Activated CD4-positive, alpha-beta T cell treated with anti-CD3 and anti-CD28 coated beads for 36 hours (primary cell): ENCODE measurements at places on chromosomes 5 and 9. TPM values are rescaled to one million over a fixed set of nuclear protein-coding genes. Genes with fewer than 3 reads are reported as not detected.
A peak's percentile ranks its signal among the peaks of the same experiment; 100 is the strongest.

DNA sequence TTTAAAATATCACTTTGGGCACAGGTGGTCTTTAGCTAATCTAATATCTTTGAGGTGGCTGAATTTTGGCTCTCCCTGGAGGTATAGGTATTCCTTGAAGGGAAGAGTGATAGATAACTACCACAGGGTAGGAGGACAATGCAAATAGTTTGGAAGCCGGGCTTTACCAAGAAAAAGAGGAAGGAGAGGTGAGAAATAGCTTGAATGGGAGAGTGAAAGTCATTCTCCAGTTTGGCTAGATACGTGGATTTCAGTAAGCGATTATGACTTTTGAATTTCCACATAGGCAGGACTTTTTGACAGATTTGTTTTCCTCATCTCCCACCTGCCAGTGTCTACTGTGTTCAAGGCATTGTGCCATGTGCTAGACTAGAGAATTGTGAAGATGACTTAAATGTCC is 45.5 kb downstream of the RASA1 start:
- no peak for DNase-seq

The DNAJC25 gene
- 6.3 TPM for total RNA-seq

- DNase-seq: no peak
These were observed 9.1 kb upstream of the MSMP start for GRCh38 chr9:35763181-35763580.

- DNase-seq: no peak
These were observed 271.2 kb upstream of the TMEM161B start for GRCh38 chr5:88539693-88540365.

DNA sequence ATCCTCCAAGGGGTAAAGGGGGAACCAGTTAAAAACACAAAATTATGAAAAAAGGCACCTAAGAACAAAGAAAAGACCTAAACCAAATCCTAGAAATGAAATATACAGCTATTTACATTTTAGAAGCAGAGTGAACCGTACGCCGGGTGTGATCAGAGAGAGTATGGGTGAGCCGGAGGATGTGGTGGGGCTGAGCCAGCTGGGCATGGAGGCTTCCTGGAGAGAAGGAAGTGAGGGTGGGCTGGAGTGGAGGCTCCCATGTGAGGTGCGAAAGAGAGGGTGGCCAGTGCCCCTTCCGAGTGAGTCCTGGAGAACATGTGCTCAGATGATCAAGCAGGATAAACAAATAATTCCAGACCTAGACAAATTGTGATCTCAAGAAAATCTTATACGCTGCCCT is 111.6 kb downstream of the CACNA1B start:
- no peak for DNase-seq

- no peak for DNase-seq
These were observed 47.4 kb downstream of the ANKRD33B start for GRCh38 chr5:10611290-10611689.

DNA sequence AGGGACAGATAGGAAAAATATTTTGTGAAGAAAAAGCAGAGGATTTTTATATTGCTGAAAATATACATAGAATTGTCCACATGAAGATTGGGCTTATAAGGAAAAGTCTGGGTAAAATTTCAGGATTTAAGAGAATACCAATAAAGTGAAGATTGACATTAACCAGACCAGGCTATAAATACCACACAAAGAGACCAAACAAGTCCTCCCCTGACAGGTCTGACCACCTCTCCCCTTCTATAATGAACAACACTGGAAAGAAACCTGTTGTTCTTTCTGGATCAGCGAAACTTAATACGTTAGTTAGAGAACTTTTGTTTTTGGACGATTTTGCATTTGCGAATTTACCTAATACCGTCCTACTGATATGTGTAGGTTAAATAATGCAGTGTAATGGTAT is 138.3 kb downstream of the ISL1 start:
- DNase-seq: no peak

The MINAR2 gene
- not detected for total RNA-seq

DNA sequence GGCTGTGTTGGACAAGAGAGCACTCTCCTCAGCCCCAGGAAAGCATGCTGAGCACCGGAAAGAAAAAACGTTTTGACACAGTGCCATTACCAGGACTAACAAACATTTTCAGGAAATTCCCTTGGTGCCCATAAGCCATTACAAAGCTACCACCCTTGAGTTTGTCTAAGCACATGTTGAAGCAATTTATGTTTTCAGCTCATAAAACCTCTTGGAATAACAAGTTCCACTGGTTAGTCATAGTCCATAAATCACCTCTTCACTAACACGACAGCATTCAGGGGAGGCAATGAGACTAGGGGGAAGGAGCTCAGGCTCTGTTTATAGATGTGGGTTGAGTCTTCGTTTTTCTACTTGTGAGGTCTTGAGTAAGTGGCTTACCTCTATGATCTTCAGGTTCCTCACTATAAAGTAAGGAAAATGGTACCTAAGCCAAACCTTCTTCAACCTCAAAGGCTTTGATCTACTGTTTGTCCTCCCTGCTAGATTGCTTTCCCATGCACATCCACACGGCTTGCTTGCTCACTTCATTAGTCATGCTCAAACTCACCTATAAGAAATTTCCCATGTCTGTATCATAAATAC is 65.4 kb downstream of the DRD1 start:
- no peak for DNase-seq

- no peak for DNase-seq
These were observed 937 bp upstream of the HMGCR start for GRCh38 chr5:75335952-75336614.

DNA sequence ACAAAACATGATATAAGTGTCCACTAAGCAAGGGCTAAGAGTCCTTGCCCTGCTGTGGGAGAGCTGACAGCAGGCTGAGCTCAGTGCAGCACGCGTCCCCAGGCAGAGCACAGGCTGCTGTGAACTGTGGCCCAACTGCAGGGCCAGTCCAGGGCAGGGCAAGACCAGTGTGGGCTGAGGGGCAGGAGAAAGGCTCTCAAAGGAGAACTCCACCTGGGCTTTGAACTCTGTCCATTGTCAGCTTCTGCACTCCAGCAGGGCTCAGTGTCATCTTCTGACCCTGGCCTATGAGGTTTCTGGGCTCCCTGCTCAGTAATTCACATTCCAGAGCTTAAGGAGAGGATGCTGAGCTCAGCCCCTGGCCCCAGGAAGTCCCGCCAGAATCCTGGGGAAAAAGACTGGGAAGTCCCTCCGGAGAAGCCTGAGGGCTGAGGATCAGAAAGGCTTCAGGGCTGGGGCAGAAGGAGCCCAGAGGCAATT is 37.4 kb downstream of the LHFPL2 start:
- DNase-seq: no peak

- peak; percentile 35 for DNase-seq
These were observed 177.6 kb downstream of the DEPDC1B start for GRCh38 chr5:60522292-60522905.

GRCh38 chr9:101629636-101630035 is 34.9 kb upstream of the PPP3R2 start:
- DNase-seq: no peak

DNA sequence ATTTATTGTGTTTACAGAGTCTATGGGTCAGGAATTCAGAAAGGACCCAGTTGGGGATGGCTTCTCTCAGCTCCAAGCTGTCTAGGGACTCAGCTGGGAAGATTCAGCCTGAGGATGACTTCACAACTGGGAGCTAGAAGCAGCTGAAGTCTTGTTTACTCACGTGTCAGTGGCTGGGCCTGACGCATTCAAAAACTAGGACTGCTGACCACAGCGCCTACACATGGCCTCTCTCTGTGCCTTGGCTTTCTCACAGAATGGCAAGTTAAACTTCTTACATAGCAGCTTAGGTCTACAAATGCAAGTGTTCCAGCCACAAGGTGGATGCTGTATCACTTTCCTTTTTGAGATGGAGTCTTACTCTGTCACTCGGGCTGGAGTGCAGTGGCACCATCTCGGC is 16.3 kb upstream of the PPP2CA start:
- DNase-seq: no peak

GRCh38 chr5:71887680-71888079 is 168.6 kb downstream of the CARTPT start:
- peak; percentile 8 for DNase-seq

DNA sequence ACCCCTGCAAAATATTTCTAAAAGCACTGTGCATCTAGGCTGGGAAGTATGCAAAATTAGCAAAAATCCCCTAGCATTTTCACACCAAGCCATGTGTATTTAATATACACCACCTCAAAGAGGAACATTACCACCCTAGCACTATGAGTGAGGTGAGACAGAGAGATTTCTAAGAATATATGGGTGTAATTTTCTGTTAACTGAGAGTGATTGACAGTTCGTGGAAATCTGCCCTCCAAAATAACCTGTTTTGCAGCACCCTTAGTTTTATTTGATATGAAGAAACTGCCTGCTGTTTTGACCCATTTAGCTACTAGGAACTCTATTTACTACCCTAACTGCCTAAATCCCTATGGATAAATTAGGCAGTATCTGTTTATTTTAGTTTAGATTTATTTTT is 64.2 kb upstream of the CDKN2B start:
- no peak for DNase-seq

- DNase-seq: no peak
These were observed 55.2 kb downstream of the NEURL1B start for GRCh38 chr5:172696171-172696849.

DNA sequence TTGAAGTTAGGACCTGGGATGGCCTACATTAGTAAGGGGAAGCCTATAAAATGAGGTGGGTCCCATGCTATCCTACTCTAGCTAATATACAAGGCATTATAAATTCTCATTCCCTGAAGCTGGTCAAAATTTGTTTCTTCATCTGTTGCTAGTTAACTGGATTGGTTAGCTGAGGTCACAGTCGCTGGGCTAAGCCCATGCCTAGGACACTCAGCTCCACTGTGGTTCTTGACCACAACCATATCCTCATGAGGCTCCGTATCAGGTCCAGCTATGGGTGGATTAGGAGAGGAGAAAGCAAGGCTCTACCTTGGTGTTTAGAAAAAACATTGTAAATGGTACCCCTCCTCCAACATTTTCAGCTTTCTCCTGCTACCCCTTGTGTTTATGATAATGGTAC is 52.8 kb upstream of the RAI14 start:
- no peak for DNase-seq

The DBH gene
- not detected for total RNA-seq

DNA sequence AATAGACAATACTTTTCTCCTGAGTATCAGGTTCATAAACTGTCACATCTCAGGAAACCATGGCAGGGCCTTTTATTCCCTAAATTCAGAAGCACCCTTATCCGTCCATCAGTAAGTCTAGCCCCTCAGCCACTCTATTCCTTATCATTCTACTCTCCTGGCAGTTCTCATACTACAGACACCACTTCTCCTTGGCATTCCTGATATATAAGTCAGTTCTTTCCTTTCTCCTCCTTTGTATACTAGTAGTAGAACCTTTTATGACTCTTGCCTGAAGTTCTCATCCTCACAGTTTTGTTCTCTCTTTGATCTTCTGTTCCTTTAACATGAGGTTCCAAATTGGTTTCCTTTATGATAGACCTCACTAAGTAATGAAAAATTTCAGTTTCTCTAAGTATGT is 29.3 kb downstream of the GRAMD2B start:
- DNase-seq: no peak

The SLC4A9 gene
- total RNA-seq: 0.73 TPM

The ACSL6 gene
- 3.3 TPM for total RNA-seq

DNA sequence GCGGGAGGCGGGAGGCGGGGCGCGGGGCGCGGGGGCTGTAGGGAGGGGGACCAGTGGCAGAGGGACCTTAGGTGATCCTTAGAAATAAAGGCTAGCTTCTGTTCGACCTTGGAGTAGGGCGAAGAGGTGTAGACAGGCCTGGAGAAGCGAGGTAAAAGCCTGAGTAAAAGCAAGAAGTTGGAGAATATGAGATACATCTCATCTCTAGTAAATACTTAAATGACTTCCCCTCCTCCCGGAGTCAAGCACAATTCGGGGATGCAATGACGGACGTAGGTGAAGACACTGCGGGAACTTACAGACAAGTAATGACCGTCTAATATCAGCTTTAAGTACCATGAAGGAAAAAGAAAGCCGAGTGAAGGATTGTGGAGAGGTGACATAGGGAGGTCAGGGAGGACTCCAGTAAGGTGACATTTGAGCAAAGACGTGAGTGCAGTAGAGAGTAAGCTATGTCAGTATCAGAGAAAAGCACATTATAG is 466 bp downstream of the SMC2 start:
- no peak for DNase-seq

GRCh38 chr9:26170190-26170589 is 491.9 kb upstream of the TUSC1 start:
- DNase-seq: no peak

DNA sequence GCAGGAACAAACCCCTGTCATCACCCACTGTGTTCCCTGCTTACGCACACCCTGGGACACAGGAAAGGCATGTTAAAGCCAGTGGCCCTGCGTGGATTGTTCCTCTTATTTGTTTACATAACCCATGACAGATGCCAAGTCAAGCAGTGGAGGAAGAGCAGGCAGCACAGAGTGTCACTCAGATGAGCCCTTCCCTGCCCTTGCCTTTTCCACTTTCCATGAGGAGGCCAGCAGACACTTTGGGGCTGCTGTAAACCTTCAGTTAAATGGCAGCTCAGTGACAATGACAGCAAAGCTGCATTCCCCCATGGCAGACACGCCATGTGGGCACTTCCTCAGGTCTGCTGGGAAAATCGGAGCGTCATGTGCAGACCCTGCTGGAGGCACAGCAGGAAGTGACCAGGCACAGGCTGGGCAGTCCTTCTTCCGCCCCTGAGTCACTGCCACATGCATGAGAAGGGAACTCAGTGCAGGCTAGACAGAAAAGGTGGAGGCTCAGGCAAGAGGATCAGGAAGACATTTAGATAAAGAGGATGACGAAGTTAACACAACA is 216.8 kb upstream of the PIK3R1 start:
- no peak for DNase-seq

DNA sequence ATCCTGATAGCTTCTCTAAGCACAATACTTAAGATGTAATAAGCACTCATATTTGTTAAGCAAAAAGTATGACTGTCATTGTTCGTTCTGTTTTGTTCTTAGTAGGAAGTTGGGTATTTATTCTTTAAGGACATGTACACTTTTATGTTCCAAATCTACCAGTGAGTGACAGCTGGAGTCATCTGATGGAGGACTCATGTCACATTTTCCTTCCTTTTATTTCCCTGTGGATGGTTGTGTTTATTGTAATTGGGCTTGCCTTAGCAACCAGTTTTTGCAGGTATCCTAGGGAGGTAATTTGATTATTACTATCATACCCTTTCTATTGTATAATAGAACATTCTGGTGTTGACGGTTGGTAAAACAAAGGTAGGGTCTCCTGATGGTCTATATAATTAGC is 145.7 kb downstream of the ZSWIM6 start:
- no peak for DNase-seq

The PTCD2 gene
- 14.1 TPM for total RNA-seq
